ENCODE measurements at places on chromosomes 5 and 9. TPM values are rescaled to one million over a fixed set of nuclear protein-coding genes. Genes with fewer than 3 reads are reported as not detected.

DNA sequence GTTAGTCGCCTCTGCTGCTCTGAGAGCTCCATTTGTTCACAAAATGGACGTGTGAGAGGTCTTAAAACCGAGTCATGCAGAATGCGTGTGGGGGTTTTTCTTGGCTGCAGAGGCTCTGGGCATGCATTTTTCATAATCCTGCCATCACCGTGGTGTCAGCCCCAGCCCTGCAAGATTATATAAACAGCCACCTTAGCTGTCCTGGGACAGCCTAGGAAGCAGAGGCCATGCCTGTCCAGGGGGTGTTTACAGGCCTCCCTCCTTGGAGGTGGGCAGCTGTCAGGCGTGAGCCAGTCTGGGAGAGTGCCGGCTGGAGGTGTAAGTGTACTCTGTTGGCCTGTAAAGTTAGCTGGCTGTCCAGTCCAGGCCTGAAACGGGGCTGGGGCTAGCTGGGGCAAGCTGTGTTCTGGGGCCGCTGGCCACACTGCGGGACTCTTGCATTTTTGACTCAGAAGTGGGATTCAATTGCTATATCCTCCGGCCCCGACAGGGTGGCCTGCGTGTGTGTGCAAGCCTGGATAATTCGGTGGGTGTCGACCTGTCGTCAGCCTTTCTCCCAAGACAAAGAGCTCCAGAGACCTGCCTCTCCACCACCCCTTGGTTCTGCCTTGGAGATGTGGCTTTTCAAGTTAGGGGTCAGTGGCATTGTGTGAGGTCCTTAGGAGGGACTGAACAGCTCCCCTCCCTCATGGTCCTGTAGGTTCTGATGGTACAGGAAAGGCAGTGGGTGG, 2.4 kb downstream of the WNK2 start:
- no peak for DNase-seq

GRCh38 chr5:173970878-173971650, 17.9 kb upstream of the C5orf47 start:
- DNase-seq = no peak

GRCh38 chr5:149210225-149210624, 61.4 kb upstream of the AFAP1L1 start:
- DNase-seq = no peak

DNA sequence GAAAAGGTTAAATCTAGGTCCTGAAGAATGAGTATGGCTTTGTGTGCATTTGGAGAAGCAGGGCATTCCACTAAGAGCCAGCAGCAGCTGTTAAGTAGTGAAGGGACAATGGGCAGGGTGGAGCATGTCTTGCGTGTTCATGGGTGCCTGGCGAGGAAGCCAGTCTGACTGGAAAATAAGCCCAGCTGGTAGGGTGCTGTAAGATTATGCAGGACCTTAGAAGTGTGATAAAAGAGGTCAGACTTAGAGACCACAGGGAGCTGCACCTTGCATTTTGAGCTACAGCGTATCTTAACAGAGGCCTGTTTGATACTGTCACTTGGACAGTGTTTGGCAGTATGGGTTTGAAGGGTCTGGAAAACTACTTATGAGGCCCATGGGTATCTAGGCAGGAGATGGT, 131.7 kb upstream of the ELL2 start:
- DNase-seq = no peak

DNA sequence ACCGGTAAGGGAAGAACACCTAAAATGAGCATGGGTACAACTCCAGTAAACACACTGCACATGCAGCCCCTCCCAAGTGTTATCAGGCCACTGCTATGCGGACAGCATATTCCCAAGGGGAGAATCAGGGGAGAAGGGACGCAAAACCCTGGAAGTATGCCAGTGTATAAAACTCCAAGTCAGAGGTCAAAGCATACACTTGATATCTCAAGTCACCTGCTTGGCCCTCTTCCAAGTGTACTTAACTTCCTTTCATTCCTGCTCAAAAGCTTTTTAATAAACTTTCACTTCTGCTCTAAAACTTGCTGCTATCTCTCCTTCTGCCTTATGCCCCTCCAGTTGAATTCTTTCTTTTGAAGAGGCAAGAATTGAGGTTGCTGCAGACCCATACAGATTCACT, 408.1 kb downstream of the HTR1A start:
- no peak for DNase-seq

- no peak for DNase-seq
Observed at GRCh38 chr5:146796911-146797310, 81.6 kb downstream of the PPP2R2B start.

DNA sequence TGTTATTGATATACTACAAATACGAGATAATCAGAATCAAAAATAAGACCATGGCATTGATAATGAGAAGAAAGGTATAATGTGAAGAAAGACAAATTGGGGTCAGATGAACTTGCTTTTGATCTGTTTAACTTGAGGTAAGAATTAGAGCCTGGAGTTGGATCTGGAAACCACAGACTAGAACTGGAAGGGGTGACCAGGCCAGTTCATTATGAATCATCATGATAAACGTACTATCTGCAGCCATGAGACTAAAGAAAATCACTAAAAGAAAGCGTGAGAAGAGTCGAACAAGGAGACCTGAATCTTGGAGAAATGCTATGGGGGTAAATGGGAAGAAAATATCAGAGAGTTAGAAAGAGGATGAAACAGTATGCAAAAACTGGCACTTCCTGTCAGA, 967.5 kb downstream of the NR2F1-AS1 start:
- DNase-seq = no peak

DNA sequence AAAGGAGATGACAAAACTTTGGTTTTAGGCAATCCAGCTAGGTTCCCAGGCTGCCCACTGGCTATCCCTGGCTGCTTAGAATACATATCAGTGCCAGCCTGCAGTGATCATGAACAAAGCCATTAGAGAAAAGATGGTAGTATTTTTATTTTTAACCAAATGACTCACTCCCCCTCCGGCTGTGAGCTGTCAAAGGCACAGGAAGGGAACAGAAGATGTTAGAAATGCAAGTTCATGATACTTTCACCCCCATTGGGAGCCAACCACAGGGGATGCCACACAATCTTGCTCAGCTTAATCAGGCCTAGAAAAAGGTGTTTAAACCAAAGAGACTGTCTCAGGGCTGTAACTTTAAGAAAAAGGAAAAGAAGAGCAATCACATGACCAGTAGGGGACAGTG, 70.3 kb upstream of the ASTN2 start:
- DNase-seq = no peak

DNA sequence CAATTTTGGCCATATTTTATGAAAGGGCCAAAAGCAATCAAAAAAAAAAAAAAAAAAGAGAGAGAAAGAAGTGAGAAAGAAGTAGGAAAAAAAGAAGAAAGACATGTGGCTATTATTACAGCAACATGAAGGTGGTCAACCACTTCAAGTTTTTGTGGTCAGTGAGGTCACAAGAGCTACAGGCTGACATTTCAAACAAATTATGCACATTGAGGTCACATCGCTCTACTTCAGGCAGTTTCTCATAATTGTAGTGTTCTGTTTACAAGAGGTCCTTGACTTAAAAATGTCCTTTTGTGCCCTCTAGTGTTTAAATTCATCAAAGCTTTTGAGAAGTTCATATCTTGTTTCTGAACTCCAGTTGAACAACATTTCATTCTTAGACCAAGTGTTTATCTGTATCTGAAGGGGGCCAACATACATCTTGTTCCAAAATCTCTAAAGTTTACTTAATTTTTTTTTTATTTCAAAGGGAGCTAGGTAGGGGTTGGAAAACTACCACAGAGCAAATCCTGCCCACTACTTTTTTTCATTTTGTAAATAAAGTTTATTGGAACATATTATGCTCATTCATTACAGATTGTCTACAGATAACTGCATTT, 513.1 kb downstream of the PDE4D start:
- no peak for DNase-seq

DNA sequence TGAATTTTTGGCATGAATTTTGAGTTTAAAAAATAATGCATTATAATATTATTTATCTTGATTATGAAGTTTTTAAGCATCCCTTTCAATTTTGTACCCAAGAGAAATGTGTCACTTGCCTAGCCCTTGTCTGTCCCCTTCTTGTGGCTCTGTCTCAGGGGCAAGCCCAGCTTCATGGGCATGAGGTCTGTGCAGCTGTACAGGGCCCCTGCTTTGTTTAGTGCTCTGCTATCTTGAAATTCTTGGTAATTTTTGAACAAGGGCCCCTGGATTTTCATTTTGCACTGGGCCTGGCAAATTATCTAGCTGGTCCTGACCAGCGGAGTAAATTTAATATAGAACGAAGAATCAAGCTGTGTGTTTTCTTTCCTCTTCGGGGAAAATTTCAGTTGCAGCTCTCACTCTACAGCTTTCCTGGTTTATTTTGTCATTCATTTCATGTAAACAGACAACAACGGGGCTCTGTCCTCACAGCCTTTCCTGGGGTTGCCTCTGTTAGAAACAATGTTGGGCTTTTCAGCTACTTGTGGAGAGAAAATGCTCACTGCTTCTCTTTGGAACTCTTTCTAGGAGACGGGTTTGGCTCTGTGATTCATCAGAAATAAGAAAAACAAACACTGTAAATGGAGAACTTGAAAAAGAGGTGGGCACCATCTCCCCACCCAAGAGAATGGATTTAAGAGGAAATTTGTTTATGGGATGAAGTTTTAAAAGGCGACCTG, 41.1 kb downstream of the LIX1 start:
- DNase-seq = no peak

DNA sequence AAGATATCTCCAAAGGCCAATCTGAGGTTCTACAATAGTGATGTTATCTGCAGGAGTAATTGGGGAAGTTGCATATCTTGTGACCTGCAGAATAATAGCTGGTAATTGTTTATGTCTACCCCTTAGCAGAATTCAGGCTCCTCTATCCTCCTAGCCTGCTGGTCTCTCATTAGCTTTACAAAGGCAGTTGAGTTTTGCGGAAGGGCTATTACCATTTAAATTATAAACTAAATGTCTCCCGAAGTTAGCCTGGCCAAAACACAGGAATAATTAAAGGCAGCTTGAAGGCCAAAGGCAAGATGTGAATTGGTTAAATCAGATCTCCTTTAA, 168.7 kb downstream of the TTC39B start:
- no peak for DNase-seq

Gene PCDHGB2
- 16.2 TPM for total RNA-seq

Gene RORB
- total RNA-seq = 0.73 TPM

Gene TYRP1
- 102 TPM for total RNA-seq

Gene TIGD6
- 2.7 TPM for total RNA-seq

Gene CPEB4
- total RNA-seq = 187 TPM
